ENCODE measurements at places on chromosomes 5 and 9.

DNA sequence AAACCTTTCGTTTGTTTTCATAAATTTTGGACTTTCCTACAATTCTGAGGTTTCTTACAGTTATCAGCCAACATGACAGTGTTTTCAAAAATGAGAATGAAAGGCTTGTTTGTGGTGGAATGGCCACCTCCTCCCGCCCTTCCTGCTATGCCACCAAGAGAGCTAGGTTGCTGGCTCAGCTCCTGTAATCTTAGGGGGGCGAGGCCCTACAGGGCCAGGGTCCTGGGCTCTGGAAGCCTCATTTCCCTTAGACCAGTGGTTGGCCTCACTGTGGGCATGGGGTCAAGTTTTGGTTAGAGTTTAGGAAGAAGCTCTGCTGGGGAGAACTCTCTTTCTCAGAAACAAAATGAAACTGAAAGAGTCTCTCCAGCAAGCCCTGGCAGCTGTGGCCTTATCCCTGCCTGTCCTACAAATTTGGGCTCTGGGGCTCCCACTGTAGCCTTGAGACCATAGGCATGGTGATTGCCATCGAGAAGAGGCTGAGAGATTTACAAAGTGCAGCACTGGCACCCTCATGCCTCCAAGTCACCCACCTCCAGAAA is 66.2 kb downstream of the IRX1 start:
- no peak for DNase-seq

- DNase-seq: no peak
Measured at GRCh38 chr5:39256477-39257235, 37.3 kb upstream of the FYB1 start.

DNA sequence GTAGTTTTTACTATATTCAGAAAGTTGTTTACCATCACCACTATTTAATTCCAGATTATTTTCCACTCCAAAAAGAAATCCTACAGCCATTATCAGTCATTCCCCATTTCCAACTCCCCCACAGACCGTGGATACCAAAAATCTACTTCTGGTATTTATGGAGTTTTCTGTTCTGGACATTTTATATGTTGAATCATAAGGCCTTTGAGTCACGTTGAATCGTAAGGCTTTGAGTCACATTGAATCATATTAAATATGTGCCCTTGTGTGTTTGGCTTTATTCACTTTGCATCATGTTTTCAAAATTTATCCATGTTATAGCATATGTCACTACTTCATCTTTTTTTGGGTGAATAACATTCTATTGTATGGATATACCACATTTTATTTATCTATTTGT is 454.1 kb upstream of the NUDT12 start:
- DNase-seq: no peak

DNA sequence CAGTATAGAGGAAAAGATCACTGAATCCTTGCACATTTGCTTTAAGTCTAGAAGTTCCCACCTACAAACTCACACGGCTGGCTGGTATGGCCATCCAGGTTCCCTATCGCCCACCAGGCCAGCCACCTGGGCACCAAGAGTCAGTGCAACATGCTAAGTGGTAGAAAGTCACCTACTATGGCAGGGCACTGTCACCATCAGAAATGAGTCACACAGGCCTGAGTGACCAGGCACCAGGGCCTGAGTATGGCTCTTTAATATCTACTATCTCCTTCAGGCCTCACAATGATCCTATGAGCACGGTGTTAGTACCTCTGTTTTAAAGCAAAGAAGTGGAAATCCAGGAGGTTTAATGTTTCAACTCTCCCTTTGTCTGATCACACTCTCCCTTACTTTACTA is 156.2 kb downstream of the CDK5RAP2 start:
- no peak for DNase-seq

DNA sequence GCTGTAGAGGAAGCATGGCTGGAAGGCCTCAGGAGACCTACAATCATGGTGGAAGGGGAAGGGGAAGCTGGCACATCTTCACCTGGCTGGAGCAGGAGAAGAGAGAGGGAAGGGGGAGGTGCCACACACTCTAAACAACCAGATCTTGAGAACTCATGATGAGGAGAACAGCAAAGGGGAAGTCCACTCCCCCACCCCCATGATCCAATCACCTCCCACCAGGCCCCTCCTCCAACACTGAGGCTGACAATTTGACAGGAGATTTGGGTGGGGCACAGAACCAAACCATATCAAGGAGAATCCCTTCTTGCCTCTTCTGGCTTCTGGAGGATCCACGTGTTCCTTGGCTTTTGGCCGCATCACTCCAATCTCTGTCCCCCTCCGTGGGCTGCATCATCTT is 13.1 kb upstream of the CMBL start:
- DNase-seq: no peak

- no peak for DNase-seq
Measured at GRCh38 chr5:171477101-171477500, 57.7 kb downstream of the FGF18 start.

- no peak for DNase-seq
Measured at GRCh38 chr5:154359221-154359573, 86.6 kb upstream of the SAP30L start.

DNA sequence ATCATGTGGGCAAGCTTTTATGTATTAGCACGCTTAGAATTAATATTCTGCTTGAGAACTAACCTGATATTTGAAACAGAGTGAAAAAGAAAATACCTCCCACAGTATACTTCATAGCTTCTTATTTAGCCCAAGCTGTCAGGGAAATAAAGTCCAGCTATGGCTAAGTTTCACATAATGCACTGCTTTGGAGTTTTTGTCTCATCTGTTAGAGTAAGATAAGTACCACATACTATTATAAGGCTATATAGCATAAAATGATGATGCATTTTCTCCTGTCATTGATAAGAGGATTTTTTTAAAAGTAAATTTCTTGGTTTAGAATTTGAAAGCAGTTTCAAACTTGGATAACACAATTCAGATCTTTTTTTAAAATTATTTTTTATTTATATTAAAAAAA is 2.4 kb upstream of the ANKDD1B start:
- no peak for DNase-seq

DNA sequence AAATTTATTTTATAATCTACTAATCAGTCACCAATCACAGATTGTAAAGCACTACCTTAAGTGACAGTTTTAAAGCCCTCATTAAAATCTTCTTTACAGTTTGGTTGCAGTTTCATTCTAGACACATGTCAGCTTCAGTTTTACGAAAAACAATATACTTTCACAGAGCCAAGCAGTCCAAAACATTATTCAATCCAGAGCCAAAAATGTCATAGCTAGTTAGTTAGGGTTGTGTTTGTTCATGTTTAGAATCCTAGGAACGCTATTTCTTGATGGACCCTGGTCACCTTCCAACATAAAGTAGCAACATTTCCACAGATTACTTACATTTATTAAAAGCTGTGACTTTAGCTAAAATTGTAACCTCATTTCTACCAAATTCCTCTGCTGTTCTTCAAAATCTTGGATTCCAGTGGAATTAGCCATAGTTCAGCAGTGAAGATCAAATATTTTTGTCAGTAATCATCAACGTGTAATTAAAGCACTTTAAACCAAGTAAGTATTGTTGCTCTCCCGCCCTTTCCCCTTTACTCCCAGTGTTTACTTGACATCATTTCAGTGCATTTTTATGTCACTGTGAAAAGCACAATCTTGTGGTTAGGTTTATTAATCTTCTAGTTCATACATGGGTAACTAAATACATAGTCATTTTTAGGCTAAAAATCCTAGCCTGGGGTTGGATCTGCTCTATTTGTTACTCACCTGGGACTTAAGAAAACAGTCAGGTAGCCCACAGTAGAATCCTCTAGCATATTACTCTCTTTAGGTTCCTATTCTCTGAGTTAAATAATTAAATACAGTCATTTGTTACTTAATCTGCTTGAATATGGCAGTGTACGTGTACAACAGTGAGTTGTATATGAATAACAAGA is 74.3 kb downstream of the NIPBL start:
- no peak for DNase-seq

DNA sequence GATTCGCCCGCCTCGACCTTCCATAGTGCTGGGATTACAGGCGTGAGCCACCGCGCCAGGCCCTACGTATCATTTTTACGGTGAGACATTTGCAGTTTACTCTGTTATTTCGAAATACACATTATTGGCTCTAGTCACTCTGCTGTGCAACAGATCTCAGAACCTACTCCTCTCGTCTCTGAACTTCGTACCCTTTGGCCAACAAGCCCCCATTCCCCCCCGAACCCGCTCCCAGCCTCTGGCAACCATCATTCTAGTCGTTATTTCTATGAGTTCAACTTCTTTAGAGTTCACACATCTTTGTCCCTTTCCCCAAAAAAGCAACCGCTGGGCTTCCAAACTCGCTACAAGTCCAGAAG is 735 bp downstream of the PTGR1 start:
- DNase-seq: no peak

GRCh38 chr5:103019804-103020203 is 100.1 kb downstream of the GIN1 start:
- DNase-seq: no peak

GRCh38 chr5:118679264-118679940 is 308.9 kb downstream of the DTWD2 start:
- DNase-seq: no peak

GRCh38 chr5:83817591-83817990 is 96.9 kb upstream of the HAPLN1 start:
- no peak for DNase-seq

Data from progenitor cell of endocrine pancreas (in vitro differentiated cells).